ENCODE measurements at places on chromosomes 4 and X.

DNA sequence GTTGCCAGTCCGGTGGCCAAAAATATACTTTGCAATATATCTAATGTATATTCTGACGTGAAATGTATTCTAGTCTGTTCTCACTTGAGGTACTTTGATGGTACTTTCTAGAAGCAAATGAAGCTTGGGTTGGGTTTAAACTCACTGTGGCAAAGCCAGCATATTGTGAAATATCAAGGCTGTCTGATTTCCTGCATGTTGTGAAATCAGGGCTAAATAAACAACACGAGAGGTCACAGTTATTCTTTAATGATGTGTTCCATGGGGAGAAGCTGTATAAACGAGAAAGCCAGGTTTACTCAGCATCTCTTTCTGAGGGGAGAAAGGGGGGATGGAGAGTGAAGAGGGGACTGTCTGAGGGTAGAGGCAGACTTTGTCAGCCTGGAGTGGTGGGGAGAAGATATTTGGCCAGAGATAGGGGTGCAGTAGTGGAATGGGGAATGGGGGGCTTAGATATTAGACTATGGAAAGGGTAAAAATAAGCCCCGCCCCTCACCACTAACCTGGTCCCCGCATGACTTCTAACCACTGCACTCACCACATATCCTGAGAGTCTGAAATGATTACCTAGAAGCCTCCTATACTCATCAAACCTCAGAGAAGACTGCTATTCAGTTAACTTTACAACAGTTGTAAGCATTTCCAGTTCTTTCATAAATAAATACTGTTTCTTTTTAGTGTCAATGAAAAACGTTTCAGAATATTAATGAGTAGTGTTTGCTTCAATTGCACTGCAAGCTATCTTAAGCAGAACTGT lies 5.9 kb upstream of the SCARB2 start:
- DNase-seq = no peak

GRCh38 chrX:3232262-3232923 lies 114.1 kb downstream of the MXRA5 start:
- DNase-seq = no peak

DNA sequence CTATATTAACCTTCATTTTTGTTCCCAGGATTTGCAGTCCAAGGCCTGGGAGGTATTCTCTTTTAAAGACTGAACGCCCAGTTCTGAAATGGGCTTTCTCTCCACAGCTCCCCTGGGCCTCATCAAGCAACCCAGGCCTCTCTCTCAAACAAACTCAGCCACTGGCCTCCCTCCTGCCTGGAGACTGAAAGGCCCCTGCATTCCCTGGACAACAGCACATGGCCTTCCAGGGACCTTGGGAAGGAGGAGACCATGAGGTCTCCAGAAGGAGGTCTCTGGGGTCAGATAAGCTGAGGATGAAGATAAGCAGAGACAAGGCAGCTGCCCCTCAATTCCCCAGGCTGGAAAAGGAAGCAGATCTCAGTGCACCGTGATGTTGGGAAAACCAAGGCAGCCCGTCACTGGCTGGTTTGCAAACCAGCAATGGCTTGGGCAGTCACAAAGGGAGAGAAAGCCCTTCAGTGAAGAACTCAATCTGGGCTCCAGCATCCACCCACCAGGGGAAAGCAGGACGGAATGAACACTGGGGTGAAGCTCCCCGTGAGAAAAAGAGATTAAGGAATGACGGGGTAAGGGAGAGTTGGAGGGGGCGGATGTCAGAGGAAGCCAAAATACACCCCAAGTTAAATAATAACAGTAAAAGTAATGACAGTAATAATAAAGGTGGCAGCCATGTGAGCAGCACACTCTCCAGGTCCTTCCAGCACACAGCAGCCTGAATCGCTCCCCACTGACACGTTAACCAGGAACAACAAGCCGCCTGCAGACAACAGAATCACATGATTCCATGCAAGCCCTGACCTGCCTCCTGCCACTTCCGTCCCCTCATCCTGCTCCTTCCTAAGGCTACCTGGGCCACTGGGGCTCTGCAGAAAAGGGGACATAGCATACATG lies 22.3 kb downstream of the AMOT start:
- no peak for DNase-seq

DNA sequence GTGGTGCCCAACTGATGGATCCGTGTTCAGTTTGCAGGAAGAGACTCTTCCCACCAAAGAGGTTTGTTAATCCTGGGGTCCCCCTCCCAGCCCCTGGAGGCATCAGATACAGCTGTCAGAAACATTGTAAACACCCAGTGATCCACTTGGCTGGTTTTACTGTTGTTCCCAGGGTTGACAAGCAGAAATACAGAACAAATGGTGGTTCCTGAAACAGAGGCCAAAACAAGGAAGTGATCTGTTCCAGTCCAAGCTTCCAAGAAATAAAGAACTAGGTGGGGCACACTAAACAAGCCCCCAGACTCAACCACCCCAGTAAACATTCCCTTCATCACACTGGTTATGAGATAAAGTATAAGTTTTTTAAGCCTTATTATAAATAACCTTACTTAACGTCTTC lies 1.4 kb downstream of the TMLHE start:
- DNase-seq = peak; percentile 0

DNA sequence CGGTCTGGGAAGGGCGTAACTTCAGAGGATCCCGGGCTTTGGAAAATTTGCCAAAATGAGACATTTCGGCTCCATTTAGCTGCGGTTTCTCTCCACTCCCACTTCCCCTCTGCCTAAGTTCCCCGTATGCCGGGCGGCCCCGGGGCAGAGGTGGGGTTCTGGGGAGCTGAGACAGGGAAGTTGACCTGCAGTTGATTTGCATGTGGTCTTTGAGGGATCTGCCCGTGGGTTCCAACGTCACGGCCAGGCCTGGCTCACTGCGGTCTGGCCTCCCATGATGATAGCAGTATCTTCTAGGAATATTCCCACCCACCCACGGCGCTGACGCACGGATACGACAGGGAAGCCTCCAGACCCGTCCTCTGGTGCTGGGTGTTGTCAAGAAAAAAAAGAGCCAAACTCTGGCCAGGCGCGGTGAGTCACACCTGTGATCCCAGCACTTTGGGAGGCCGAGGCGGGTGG lies 27.3 kb upstream of the CRLF2 start:
- DNase-seq = peak; percentile 65

DNA sequence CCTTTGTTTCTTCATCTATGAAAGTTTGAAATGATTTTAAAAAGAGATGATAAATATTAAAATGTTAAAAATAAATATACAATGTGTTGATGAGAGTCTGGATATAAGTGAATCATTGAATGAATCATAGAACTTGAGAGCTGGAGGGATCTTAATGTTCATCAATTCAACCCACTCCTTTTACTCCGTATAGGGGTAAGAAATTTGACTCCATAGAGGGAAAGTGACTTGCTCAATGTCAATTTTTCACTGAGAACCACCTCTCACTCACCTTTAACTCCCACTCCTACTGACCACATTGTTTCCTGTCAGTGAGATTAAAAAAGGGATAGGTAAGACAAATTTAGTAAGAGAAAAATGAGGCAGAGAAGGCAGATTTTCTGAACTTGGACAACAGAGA lies 557.2 kb upstream of the GRIA3 start:
- DNase-seq = no peak

DNA sequence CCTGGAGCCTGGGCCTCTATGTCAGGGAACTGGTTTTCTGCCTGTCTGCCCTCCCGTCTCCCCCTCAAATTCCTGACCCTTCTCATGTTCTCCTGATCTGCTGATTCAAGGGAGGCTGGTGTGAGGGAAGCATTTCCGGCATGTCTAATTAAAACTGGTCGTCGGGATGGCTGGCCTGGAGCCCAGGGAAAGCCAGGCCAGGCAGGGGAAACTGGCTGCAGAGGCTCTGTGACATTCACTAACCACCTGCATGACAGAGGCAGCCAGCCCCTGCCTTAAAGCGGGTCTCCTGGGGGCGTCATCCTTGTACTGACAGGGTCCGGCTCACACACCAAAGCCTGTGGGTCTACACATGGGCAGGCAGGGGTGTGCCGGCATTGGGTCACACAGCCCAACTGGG lies 35.2 kb downstream of the ABLIM2 start:
- DNase-seq = no peak

- DNase-seq = peak; percentile 76
Observed at GRCh38 chrX:124217304-124218251, 114.9 kb upstream of the TEX13D start.

DNA sequence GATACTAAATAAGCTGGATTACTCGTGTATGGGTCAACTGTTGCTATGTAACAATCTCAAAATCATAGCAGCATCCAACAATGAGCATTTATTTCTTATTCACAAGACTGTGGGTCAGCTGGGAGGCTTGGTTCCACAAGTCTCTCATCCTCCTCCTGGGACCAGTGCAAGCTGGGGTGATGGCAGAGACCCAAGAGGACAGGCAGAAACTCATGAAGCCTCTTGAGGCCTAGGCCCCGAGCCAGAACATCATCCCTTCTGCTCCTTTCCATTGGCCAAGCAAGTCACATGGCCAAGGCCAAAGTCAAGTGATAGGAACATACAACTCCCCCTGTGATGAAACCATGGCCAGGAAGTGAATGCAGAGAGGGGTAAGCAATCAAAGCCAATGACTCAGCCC lies 422.1 kb downstream of the BCOR start:
- DNase-seq = peak; percentile 4

DNA sequence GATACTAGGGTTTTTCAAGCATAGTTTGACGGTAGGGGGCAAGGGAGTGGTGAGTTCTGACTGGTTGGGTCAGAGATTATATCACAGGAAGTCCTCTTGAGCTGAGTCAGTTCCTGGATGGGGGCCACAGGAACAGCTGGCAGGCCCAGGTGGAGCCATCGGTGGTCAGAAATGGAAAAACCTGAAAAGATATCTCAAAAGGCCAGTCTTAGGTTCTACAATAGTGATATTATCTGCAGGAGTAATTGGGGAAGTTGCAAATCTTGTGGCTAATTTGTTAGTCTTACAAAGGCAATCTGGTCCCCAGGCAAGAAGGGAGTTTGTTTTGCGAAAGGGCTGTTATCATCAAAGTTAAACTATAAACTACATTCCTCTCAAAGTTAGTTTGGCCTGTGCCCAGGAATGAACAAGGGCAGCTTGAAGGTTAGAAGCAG lies 159.3 kb downstream of the PTCHD1 start:
- no peak for DNase-seq

GRCh38 chr4:41613821-41614220 lies 75.9 kb downstream of the LIMCH1 start:
- peak; percentile 49 for DNase-seq

DNA sequence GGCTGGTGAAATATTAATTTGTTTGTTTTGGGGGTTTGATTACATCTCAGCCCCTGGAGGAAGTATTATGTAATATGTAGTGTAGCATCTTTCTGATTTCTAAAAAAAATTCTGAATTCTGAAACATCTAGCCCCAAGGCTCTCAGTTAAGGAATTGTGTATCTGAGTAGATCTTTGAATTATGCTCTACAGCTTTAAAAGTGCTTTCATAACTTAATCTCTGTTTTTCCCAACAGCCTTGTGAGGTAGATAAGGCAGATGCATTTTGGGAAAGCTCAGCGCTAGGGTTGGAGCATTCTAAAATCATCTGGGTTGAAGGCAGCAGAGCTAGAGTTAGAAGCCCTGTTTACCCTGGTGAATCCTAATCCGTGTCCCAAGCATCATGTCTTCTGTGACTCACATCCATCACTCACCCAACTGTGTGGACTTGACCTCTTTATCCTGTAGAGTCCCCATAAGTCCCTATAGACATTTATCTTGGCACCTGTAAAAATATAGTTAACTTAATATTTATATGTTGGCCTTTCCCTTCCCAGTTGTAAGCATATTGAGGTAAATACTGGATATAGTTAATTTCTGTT lies 49.8 kb downstream of the FNIP2 start:
- no peak for DNase-seq

DNA sequence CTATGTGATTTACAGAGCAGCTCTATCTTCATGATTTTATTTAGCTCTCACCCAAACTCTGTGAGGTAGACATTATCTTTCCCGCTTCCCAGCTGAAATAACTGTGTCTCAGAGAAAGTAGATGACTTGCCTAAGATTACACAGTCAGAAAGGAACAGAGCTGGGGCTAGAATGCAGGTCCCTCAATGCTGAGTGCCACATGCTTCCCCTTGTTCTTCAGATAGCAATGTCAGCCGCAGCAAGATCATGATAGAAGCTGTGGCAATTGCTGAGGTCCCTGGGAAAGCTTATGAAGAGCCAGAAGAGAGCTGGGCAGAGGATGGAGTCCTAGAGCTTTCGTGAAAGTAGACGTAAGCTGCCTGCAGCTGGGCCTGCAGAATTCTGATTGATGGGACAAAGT lies 11.1 kb upstream of the GABRE start:
- no peak for DNase-seq

DNA sequence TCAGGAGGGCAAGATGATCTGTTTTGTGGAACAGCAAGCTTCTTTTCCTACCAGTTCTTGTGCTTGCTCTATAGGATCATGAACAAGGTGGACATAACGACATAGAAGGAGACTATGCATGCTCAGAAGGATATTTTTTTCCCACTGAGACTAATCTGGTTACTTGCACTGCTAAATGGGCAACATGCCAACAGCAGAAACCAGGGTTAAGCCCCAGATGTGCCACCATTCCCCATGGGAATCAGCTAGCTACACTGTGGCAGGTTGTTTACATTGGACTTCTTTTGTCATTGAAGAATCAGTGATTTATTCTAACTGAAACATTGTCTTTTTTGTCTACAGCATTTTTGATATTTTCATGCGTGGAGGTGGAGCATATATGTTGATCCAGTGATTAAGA lies 165.6 kb downstream of the C4orf33 start:
- DNase-seq = no peak

Data from pons (tissue), 1 donor.